ENCODE measurements at places on chromosomes 16 and 17.

DNA sequence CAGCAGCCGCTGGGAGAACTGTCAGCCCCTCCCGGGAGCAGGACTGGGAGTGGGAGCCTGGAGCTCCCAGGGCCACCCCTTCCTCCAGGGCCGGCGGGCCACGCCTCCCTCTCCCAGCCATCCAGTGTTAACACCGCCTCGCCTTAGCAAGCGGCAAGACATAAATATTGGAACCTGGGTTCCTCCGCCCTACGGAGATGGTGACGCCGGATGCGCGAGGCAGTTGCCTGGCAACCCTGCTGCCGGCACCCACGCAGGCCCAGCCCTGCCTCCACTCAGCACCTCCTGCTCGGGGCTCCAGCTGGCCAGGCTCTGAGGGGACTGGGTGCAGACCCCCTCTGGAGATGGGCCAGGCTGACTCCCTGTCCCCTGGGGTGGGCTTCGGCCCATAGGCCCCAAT lies 27.4 kb upstream of the CACNA1H start:
- DNase-seq = no peak

GRCh38 chr17:76690596-76691280 lies 20.0 kb downstream of the MXRA7 start:
- no peak for DNase-seq

- no peak for DNase-seq
Observed at GRCh38 chr17:27993723-27994310, 48.7 kb upstream of the NLK start.

DNA sequence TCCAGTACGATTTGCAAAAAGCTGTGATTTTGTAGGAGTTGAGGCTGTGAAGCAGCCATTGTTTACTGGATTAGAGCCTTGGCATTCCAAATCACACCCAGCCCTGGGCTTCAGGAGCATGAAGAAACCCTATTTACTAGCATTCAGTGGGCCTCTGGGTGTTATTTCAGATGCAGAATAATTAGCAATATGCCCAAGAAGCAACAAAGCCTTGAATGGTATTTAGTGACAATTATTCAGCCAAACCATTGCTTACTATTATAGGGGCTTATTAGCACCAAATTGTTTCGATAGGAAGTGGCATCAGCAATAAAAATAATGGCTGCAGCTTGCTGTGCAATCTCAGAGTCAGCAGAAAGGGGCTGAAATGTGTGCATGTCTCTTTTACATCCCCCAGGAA lies 166.6 kb upstream of the SHISA6 start:
- no peak for DNase-seq

- DNase-seq = no peak
Observed at GRCh38 chr17:2850991-2851390, 54.8 kb downstream of the RAP1GAP2 start.

DNA sequence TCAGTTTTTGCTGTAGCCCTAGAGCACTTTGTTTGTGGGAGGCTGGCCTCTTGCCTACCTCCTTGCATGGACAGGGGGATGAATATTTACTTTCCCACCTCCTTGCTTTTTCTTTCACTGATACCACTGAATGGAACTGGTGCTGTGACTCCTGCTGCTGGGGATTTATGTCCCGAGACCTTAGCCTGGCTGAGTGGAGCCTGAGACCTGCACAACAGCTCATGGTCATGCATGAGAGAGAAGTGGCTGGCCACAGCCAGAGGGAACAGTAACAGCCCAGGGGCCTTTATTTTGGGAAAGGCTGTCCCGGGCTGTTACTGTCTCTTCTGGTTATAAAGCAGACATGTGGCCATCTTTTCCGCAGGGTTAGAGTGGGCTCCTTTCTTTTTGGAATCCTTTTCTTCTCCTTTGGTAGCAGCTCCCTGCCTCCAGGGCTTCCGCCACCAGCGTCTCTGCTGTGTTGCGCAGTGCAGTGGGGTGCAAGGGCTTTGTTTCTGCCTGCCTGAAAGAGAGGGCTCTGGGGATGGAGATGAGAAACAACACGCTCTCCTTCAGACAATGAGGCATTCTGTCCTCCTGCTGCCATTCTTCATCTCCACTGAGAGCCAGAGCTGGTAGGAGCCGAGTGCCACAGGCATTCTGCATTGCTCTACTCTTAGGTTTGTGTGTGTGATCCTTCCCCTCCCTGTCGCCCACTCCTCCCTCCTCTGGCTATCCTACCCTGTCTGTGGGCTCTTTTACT lies 14.5 kb downstream of the SNX11 start:
- DNase-seq = no peak

GRCh38 chr16:70416748-70417616 lies 21.9 kb downstream of the ST3GAL2 start:
- DNase-seq = no peak

GRCh38 chr17:77196251-77196650 lies 55.5 kb downstream of the SEC14L1 start:
- DNase-seq = no peak

GRCh38 chr17:55162556-55162946 lies 102.2 kb upstream of the HLF start:
- no peak for DNase-seq

DNA sequence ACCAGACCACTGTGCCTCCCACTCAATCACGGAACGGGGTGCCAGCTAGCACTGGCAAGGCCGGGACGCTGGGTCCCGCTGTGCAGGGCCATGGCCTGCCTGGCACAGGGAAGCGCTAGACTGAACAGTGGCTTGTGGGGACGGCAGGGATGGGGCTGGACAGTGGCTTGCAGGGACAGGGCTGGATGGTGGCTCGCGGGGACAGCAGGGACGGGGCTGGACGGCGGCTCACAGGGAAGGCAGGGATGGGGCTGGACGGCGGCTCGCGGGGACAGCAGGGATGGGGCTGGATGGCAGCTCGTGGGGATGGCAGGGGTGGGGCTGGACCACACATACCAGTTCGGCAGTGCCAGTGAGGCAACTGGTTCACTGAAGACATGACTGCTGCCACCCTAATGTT lies 32.6 kb downstream of the LMF1 start:
- no peak for DNase-seq

GRCh38 chr17:40615068-40615840 lies 32.4 kb downstream of the SMARCE1 start:
- DNase-seq = no peak

DNA sequence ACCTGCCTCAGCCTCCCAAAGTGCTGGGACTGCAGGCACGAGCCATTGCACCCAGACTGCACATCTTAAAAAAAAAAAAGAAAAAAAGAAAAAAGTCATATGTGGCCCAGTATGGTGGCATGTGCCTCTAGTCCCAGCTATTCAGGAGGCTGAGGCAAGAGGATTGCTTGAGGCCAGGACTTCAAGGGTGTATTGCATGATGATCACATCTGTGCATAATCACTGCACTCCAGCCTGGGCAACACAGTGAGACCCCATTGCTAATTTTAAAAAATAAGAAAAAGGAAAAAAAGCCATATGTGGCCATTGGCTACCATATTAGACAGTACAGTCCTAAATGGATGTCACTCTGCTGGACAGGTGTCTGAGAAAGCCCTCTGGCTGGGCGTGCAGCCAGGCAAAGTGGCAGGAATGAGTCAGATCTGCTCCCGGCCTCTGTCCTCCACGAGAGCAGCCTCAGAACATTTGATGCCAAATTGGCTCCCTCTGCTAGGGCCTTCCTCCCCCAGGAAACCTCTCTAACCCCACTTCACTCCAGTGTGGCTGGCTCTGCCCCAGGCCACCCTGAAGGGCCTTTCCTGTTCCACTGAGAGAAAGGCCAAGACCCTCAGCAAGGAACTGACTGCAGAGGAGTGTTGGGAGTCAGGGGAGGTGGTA lies 14.7 kb downstream of the CA7 start:
- DNase-seq = no peak

DNA sequence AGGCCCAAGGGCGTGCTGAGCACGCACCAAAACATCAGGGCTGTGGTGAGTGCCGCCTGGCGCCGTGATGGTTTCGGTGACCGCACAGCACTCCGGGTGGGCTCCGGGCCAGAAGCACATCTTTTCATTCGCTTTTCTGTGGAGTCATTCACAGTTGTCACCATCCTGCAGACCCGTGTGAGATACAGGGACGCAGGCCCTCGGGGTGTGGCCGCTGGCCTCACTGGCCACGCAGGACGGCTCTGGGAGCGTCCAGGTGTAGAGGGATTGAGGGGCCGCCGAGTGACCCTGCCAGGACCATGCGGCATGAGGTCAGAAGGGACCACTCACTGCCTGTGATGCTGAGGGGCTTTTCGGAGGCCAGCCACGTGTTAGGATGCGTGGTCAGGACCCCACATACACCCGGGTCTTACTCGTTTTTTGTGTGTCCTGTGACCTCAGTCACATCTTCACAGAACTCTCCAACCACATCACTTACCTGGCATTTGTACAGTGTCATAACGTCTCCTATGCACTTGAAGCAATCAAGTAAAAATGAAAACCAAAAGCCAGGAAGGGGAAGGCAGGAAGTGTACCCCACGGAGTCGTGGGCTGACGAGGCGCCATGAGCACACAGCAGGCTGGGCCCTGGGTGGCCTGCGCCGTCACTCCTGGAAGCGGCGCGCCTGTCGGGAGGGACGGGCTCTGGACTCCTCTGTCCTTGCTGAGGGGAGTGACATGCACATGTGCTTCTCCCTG lies 7.8 kb downstream of the ACSF3 start:
- no peak for DNase-seq

DNA sequence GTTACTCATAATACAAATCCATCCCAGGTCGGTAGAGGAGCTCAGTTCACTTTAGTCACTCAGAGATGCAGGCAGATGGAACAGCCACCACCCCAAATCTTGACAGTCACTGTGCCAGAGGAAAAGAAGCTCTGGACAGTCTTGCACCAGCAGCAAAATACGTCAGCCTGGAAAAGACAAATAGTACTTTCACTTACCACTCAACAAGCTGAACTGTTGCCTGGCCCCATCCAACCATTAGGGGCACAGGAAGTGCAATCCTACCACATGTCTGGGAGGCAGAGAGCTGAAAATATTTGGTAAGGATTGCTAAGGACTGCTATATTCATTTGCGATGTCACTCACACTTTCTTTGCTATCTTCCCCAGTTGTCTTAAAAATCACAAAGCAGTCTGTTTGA lies 239.1 kb upstream of the TOX3 start:
- DNase-seq = no peak

DNA sequence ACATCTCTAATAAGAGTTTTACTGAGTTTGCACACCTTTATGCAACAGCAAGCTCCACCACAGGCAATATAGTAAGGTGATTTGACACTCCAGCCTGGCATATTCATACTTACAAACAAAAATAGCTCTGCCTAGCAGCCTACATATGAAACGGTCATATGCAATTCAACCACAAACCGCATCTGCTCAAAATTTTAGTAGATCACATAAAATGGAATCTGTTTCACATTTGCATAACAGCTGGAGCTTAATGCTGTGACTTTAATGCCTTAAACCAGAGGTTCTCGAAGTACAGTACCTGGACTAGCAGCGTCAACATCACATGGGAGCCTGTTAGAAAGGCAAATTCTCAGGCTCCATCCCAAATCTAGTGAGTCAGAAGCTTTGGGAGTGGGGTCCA lies 578.4 kb downstream of the CDH11 start:
- no peak for DNase-seq

- DNase-seq = no peak
Observed at GRCh38 chr17:27157898-27158297, 136.0 kb upstream of the WSB1 start.

DNA sequence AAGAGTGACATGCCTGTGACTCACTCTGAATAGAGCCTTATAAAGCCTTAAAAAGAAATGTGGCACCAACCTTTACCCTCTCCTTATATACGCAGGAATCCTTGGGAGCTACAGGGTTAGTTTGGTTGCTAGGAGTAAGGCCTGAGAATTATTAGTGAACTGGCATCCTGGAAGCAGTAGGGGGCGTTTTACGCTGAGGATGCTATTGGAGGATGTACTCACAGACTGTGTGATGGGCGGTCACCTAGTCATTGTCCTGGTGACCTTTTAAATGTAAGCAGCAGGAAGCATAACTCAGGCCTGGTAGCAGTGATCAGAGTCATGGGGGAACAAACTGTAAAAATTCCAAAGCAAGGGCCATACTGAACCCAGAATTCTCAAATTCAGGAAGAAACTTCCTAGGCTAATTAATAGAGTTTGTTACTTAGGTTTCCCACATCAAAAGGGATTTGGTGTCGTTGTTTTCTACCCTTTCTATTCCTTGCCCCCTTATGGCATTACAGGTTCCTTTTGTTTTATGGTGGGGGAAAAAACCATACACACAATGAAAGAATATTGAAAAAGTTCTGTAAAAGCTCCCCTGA lies 153.8 kb downstream of the SNX11 start:
- no peak for DNase-seq

DNA sequence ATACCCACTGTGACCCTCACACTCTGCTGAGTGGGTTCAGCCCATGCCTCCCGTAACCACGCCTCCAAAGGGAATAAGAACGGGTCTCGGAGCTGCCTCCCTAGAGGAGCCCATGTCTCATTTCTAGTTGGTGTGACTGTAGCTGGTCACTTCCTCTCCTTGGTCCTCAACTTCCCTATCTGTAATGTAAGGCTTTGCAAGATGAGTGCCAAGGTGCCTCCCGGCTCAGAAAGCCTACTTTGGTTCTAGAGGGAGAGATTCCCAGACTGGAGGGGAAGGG lies 20.8 kb downstream of the C16orf74 start:
- DNase-seq = no peak

- DNase-seq = no peak
Observed at GRCh38 chr17:67138392-67138791, 94.0 kb downstream of the CACNG1 start.

DNA sequence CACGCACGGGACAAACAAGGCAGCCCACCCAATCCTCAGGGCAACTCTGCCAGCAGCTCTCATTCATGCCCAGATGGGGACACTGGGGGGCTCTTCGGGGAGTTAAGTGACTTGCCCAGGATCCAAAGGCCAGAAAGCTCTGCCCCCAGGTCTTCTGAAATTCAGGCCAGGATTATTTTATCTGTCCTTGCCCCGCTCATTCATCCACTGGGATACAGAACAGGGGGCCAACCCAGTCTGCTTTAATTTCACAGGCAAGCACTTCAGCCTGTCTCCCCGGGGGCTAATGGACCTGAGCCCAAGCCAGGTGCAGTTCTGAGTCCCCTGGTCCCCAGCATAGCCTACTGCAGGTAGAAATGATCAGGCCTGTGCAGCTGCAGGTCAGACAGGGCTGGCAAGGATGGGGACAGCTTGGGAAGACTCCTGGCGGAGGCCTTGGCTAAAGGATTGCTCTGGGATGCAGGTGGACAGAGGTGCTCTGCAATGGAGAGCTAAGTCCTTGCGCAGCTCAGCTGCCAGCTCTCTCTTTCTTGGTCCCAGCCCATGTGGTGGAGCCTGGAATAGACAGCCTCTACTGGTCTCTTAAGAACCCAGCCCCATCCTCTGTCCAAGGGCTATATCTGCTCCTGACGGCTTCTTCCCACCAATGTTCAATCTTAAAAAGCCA lies 766 bp upstream of the B3GNT9 start:
- no peak for DNase-seq

DNA sequence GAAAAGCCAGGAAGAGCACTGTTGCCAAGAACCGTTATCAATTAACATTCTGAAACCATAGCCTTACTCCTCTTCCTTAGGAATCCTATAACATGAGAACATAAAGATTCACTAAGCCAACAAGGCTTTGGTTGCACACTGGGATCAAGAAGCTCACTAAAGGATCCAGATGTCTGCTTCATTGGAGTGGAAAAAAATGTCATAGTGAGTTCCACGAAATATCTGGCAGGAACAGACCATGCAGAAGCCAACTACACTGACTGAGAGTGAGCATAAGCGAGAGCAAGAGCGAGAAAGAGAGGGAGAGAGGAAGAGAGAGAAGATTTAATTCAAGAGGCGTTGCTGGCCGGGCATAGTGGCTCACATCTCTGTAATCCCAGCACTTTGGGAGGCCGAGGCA lies 13.4 kb upstream of the MEIOC start:
- DNase-seq = no peak

- DNase-seq = no peak
Observed at GRCh38 chr17:39664581-39665561, at the start of gene TCAP. TCAP (plus strand) TSS chr17:39665349; CDS start chr17:39665360, 11 bp downstream.

- no peak for DNase-seq
Observed at GRCh38 chr17:38925263-38925995, at the start of gene LASP1NB. LASP1NB (plus strand) TSS chr17:38925614.
